ENCODE measurements at places on chromosomes 7 and 10.

DNA sequence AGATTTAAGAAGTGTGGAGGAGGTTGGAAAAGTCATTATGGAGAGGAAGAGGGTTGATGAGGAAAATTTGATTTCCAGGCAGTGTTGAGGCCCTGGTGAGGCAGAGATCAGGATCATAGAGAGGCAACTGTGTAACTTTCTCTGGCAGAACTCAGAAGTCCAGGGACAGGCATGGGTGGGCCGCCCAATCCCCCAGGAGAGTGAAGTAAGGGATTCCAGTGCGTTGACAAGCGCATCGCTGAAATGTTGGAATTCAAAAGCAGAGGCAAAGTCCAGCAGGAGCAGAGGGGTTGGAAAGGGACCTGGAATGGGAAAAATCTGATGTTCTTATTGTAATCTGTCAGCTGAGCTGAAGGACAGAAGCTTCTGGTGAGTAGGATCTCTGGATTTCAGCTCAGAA, 207.3 kb downstream of the FAM107B start:
- DNase-seq, result no peak

- no peak for DNase-seq
These were observed 65.8 kb upstream of the SKAP2 start for GRCh38 chr7:26930201-26930600.

DNA sequence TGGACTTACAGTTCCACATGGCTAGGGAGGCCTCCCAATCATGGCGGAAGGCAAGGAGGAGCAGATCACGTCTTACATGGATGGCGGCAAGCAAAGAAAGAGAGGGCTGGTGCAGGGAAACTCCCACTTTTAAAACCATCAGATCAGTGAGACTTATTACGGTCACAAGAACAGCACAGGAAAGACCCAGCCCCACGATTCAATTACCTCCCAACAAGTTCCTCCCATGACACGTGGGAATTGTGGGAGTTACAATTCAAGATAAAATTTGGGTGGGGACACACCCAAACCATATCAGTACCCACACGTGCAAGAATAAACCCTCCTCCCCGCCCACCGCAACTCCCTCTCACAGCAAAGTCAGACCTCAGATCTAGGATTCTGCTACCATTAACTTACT, 4.5 kb upstream of the AIFM2 start:
- DNase-seq, result no peak

- no peak for DNase-seq
These were observed 113.5 kb downstream of the RPS24 start for GRCh38 chr10:78147202-78147601.

GRCh38 chr10:70782746-70783680, 2.2 kb downstream of the TBATA start:
- no peak for DNase-seq

- no peak for DNase-seq
These were observed 73.6 kb downstream of the RELN start for GRCh38 chr7:103915680-103916357.

DNA sequence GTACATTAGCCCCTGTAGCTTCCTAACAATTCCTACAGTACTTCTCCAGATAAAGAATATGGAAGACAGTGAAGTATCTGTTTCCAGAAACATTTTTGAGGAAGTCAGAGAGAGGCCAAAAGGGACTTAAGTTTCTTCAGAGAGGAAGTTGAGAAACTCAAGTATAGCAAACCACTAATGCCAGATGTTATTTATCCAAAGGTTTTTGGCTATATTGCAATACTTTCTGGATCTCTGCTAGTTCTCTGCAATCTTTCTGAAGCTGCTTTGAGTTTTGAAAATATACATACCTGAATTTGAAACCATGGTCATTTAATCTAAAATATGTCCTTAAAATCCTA, 64.7 kb downstream of the BICC1 start:
- DNase-seq, result no peak

DNA sequence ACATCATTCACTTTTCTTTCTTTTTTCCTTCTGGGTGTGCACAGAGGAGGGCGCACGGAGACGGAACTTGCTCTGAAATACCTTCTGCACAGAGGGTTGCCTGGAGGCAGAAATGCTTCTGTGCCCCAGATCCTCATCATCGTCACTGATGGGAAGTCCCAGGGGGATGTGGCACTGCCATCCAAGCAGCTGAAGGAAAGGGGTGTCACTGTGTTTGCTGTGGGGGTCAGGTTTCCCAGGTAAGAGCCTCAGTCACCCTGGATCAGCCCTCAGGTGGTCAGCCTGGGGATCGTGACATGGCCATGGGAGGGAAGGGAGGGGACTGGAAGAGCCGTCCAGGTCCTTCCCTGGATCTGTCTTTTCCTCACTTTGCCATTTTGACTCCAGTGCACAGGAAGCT, 33.6 kb downstream of the VWA2 start:
- no peak for DNase-seq

DNA sequence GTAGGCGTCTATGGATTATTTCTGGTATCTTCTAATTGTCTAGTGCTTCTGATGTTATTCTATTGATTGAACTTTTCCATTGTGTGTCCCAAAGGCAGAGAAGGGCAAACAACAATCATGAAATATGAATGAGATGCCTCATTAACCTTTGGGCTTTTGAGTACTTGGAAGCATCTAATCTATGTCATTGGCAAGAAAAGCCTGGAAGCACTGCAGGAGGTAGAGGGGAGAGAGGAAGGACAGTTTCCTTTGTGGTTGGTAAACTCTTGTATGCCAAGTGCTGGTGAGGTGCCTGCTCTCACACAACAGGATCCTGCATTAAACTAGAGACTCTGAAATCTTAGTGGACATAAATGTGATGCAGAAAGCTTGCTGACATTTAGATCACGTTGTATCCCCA, 155.2 kb upstream of the TPK1 start:
- no peak for DNase-seq

GRCh38 chr7:125644109-125644508, 714.5 kb upstream of the POT1 start:
- DNase-seq, result no peak

GRCh38 chr10:89837165-89838043, 136.0 kb downstream of the KIF20B start:
- DNase-seq, result peak; percentile 15

- DNase-seq, result no peak
These were observed 267.4 kb downstream of the ADK start for GRCh38 chr10:74418285-74418872.

DNA sequence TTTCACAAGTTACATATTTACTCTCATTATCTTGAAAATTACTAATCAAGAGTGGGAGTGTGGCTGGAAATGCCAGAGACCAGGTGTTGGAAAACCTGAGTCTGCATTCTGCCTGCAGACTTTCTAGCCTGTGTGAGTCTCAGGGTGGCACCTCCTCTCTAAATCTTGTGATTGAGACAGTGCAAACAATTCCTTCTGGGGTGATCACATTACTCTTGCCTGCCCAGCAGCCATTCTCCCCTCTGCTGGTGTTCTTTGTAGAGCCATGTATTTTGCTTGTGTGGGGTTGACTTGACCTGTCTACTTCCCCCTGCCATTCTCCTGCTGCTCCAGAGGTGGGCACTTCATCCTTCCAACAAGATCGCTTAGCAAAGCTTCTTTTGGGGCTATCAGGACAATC, 101.1 kb downstream of the RAPGEF5 start:
- no peak for DNase-seq

DNA sequence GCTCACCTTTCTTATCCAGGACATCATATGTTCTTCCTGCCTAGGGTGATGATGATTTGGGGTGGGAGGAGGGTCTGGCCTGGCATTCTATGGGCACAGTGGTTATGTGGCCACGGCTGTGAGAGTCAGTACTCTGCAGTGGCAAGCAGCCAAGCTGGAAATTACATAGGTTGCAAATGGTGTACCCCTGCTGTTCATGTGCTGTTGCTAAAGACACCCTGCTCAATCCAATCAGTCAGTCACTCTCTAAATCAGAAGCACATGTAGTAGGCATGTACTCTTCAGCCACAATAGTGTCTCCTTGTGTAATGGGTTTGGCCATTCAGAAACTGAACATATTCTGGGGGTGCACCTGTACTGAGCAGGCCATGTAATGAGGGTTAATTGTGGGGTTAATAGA, 449.1 kb upstream of the ANKRD30A start:
- DNase-seq, result no peak

- no peak for DNase-seq
These were observed 26.7 kb upstream of the ABLIM1 start for GRCh38 chr10:114684822-114685209.

DNA sequence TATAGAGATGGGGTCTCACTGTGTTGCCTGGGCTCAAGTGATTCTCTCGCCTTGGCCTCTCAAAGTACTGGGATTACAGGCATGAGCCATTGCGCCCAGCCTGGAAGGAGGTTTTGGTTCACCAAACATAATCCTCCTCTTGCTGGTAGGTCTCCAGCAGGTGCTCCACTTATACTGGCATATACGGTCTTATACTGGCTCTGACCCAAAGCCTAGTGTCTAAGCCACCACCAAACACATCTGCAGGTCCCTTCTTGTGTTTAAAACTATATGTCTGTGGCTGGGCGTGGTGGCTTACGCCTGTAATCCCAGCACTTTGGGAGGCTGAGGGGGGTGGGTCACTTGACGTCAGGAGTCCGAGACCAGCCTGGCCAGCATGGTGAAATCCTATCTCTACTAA, 5.4 kb downstream of the MBLAC1 start:
- no peak for DNase-seq

GRCh38 chr7:151132461-151133205, 34.9 kb downstream of the GBX1 start:
- no peak for DNase-seq

DNA sequence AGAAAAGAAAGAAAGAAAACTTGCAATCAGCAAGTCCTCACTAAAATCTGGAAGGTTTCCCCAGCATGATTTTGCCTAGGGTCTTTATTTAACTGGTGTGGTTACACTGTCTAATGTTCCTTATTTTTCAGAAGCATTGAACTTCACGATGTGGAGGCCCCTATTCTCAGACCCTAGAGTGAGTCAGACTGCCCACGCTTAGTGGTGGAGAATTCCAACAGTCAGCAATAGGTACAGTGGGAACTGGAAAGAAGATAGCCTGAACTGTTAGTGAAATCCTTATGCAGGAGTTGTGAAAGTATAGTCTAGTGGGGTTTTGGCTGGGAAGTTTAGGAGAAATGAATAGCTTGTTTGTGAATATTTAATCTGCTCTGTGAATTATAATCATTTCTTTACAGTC, 115.0 kb downstream of the FZD1 start:
- DNase-seq, result no peak

DNA sequence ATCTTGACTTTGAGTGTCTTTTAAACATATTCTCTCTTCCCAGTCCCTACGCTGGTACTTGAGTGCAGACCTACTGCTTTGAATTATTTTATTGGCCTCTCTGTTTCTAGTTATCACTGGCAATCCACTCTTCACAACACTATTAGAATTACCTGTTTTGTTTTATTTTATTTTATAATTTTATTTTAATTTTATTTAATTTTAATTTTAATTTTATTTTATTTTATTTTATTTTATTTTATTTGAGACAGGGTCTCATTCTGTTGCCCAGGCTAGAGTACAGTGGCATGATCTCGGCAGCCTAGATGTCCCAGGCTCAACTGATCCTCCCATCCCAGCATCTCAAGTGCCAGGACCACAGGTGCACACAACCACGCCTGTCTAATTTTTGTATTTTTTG, 6.8 kb downstream of the STK17A start:
- DNase-seq, result no peak

DNA sequence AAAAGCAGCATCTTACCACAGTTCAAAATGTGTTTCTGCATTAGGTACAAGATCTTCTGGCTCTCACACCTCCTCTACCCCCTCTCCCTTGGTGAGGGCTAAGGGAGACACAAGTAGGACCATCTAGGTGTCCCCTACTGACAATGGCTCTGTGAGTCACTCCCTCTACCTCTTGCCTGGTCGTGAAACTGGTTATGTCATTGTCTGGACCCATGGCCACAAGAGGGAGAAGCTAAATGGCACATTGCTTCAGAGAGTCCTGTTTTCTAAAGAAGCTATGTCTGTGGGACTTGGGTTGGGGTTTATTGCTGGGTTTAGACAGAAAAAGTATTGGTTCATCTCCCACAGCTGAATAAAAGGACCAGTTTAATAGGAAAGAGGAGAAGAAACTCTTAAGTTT, 4.0 kb upstream of the PLXNA4 start:
- no peak for DNase-seq

DNA sequence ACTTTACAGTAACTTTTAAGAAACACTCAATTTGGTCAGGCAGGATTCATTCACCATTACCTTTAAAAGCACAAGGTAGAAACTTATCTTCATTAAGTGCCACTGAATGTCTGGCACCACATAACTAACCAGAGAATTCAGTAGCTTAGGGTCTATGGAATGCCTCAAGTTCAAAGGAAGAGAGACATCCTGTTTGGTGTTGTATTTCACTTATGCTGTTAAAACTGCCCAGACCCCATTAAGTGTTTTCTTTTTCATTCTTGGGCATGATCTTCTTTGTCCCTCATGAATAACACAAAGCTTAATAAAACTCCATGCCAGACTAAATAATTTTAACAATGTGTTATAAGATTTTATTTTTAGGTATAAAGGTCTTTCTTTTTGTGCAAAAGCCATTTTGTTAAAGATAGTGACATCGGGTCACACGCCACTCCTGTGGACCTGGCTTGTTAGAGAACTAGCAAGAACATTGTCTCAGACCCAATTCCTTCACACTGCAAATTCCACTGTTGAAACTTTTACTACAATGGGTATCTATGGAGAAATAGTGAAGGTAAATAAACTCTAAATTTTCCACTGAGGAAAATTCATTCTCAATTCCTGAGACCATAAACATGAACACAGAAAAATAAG, 221.0 kb downstream of the TWIST1 start:
- DNase-seq, result no peak

DNA sequence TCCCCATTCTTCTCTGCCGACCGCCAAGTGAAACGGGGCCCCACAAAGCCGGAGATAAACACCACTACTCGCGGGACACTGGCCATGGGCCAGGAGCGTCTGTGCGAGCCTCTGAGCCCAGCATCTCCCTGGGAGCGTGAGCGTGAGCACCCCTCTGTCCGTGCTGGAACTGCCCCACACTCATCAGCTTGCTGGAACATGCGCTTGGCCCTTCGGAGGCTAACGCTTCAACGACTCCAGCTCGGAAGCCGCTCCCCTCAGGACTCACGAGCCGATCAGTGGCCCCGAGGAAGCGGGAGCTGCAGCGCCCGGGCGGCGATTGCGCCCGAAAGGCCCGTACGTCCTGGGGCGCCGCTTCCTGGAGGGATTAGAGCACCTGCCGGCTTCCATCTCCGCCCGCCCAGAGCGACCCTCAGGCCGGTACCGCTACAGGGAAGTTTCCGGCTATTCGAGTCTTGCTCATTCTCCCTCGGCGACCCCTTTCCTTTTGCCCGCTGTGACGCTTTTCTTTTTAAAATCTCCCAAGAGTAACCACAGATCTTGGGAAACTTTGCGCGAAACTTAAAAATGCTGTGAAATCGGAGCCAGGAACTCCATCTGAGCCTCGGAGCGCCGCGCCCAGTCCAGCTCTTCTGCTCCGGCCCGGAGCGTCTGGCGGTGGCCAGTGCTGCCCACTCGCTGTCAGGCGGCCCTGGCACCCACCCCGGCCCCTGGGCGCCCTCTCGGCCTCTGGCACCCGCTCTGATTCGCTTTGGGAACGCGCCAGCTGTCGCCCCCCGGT, 1.0 kb downstream of the TLL2 start:
- DNase-seq, result no peak

- DNase-seq, result no peak
These were observed at the start of gene NAT16 for GRCh38 chr7:101180130-101180755. Gene NAT16 (minus strand): TSS chr7:101180293. CDS start chr7:101174807, 5,486 bp downstream.

Measured in activated T-helper 1 cell treated with anti-CD3 and anti-CD28 coated beads, Interleukin-2, amount 50 U/mL, for 16 hours (primary cell).